Panc1 (cell line): ENCODE measurements at places on chromosomes 2 and 18. TPM values are rescaled to one million over a fixed set of nuclear protein-coding genes. Genes with fewer than 3 reads are reported as not detected.

Gene DAW1
- 0.26 TPM for total RNA-seq

Gene WIPF1
- total RNA-seq, result 8.3 TPM

DNA sequence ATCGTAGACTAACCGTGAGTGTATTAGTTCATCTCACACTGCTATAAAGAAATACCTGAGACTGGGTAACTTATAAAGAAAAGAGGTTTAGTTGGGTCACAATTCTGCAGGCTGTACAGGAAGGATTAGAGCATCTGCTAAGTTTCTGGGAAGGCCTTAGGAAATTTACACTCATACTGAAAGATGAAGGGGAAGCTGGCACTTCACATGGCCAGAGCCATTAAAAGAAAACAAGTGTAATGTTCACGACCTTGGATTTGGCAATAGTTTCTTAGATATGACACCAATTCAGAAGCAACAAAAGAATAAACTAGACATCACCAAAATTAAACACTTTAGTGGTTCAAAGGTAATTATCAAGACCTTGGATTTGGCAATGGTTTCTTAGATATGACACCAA, 23.8 kb downstream of the ABCB11 start:
- DNase-seq, result no peak

GRCh38 chr18:66979009-66979408, 375.1 kb upstream of the CDH19 start:
- no peak for DNase-seq
